ENCODE measurements at places on chromosomes 5 and 9.
A peak's percentile ranks its signal among the peaks of the same experiment; 100 is the strongest.

GRCh38 chr9:74742792-74743730 lies 144.7 kb downstream of the TRPM6 start:
- DNase-seq = peak; percentile 86

GRCh38 chr5:174288439-174288838 lies 242.9 kb downstream of the NSG2 start:
- peak; percentile 61 for DNase-seq

GRCh38 chr5:85109616-85110015 lies 724.9 kb upstream of the EDIL3 start:
- no peak for DNase-seq

- DNase-seq = no peak
These were observed 400.0 kb downstream of the ARRDC3 start for GRCh38 chr5:90983148-90983547.

GRCh38 chr5:174175716-174176268 lies 130.3 kb downstream of the NSG2 start:
- DNase-seq = peak; percentile 57

- DNase-seq = no peak
These were observed 500.2 kb upstream of the NUDT12 start for GRCh38 chr5:104062621-104063377.

- DNase-seq = no peak
These were observed 261.3 kb downstream of the TMEM167A start for GRCh38 chr5:82815871-82816270.

DNA sequence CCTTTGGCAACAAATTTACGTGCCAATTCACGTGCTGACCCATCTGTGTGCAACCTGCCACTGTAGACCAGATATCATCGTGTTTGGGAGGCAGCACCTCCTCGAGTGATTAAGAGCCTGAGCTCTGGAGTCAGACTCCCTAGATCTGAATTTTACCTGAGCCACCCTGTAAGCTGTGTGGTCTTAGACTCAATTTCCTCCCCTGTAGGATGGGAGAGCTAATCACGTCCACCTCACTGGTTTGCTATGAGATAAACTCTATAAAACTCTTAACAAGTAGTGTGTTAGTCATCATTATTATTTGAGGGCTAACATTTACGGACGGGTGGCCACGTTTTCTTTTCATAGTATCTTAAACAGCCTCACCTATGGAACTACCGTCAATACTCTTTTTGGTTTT lies 220.0 kb upstream of the ADAMTSL1 start:
- DNase-seq = no peak

- no peak for DNase-seq
These were observed 613.7 kb downstream of the PRELID2 start for GRCh38 chr5:145221416-145221815.

DNA sequence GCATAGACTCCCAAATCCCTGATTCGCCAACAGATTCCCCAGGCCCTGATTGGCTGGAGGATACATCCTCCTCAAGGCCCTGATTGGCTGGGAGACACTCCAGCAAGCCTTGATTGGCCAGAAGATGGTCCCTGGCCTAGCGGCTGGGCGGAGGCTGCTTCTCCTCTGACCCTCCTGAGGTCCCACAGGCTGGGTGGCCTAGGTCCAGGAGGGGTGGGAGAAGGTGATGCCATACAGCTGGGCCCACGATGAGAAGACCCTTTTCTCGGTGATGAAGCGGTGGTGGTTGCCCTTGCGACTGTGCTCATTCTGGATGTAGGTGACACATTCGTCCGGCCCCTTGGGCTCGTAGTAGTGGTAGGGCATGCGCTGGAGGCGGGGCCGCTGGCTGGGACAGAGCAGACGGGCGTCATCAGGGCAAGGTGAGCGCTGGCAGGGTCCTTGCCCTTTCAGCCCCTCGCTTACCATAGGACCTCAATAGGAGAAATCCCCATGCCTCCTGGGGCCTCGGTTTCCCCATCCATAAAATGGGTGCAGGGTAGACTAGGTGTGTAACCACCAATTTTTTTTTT lies 9.0 kb upstream of the AK1 start:
- DNase-seq = no peak

Data from brain (organoid and tissue), 16 donors.